Activated CD4-positive, alpha-beta T cell treated with anti-CD3 and anti-CD28 coated beads for 36 hours (primary cell): ENCODE measurements at places on chromosomes 16 and 17. TPM values are rescaled to one million over a fixed set of nuclear protein-coding genes. Genes with fewer than 3 reads are reported as not detected.

The SLC9A5 gene
- total RNA-seq, result 4.5 TPM

The GEMIN4 gene
- total RNA-seq, result 56.1 TPM

The TCAP gene
- total RNA-seq, result 0.82 TPM

The KAT2A gene
- 46.2 TPM for total RNA-seq

The STH gene
- total RNA-seq, result not detected

The TMEM238L gene
- not detected for total RNA-seq

The ASPHD1 gene
- total RNA-seq, result 2.7 TPM

The ZG16 gene
- total RNA-seq, result not detected

The TSNAXIP1 gene
- 0.62 TPM for total RNA-seq

The NOTUM gene
- 0.97 TPM for total RNA-seq

The BCAR1 gene
- total RNA-seq, result 0.98 TPM

The HSD11B2 gene
- 2.0 TPM for total RNA-seq

The ANKRD40CL gene
- total RNA-seq, result not detected

The ADAMTS18 gene
- total RNA-seq, result not detected

The CRYM gene
- not detected for total RNA-seq

The GUCY2D gene
- not detected for total RNA-seq
